ENCODE measurements at places on chromosomes 4 and X.

- no peak for DNase-seq
These were observed 16.8 kb downstream of the ARHGEF38 start for GRCh38 chr4:105569057-105569865.

GRCh38 chr4:185792384-185793115 is 19.4 kb downstream of the SORBS2 start:
- no peak for DNase-seq

DNA sequence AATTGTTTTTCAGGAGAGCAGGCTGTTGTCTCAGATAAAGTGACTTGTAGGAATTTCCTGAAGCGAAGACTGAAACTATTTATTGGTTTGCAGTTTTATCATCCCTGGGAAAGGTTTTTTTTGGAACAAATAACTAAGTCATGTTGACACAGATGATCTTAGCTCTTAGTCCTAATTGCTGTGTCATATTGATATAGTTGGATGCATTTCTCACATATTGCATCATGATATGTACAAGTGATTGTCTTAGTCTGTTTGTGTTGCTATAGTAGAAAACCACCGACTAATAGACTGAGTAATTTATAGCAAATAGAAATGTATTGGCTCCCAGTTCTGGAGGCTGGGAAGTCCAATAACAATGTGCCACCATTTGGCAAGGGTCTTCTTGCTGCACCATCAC is 397.5 kb upstream of the PPP1R2C start:
- no peak for DNase-seq

DNA sequence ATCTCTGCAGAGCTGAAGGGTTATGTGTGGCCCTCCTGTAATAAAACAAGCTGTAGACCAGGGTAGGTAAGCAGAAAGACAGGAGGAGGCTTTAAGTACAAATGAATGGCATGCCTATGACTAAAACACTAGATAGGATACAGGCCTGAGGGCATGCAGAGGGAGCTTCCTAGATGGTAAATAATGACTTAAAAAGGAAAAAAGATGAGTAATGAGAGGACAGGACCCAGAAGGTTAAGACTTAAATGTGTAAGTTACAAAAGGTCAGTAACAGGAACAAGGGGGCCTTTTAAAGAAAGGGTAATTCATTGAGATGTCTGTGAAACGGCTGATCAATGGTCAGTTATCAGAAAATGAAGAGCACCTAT is 194.8 kb downstream of the SOWAHB start:
- no peak for DNase-seq

DNA sequence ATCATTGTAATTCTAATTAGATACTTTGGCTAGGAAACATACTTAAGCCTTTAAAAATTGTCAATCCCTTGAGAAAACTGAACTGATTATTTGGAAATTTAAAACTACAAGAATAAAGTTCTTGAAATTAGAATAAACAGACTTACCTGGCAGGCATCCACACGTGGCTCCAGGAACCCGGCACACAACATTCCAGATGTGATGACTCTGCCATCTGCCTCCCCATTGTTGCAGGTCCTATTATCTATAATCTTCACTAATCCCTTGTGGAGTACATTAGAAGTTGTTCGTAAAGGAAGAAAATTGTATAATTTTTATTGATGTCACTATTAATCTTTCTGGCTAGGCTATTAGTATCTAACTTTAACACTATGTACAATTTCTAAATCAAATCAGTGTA is 16.2 kb upstream of the GNRHR start:
- no peak for DNase-seq

DNA sequence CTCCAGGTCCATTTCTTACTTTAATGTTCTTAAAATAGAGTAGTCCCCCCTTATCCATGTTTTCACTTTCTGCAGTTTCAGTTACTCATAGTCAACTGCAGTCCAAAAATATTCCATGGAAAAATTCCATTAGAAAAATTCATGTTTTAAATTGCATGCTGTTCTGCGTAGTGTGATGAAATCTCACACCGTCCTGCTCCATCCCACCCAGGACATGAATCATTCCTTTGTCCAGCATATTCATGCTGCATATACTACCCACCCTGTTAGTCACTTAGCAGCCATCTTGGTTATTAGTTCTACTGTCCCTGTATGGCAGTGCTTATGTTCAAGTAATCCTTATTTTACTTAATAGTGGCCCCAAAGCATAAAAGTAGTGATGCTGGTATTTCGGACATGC is 5.4 kb upstream of the PDLIM5 start:
- DNase-seq: no peak

DNA sequence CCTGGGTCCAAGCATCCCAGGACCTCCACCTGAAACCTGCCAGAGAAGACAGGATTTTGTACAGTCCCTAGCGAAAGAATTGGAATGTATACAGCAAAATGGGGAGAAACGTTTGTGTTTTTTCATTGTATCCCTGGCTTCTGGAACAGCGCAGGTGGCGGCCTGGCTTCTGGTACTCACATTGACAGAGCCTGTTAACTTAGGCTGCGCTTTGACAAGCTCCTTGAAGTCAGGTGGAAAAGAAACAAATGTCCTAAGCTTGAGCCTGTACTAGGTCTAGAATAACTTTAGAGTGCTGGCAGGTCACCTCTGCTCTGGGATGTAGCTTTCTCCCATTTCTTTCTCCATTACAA is 343.7 kb upstream of the KLF3 start:
- DNase-seq: no peak

GRCh38 chrX:11439846-11440245 is 146.6 kb downstream of the AMELX start:
- DNase-seq: no peak

GRCh38 chr4:121237069-121237399 is 72.9 kb upstream of the TNIP3 start:
- DNase-seq: no peak

DNA sequence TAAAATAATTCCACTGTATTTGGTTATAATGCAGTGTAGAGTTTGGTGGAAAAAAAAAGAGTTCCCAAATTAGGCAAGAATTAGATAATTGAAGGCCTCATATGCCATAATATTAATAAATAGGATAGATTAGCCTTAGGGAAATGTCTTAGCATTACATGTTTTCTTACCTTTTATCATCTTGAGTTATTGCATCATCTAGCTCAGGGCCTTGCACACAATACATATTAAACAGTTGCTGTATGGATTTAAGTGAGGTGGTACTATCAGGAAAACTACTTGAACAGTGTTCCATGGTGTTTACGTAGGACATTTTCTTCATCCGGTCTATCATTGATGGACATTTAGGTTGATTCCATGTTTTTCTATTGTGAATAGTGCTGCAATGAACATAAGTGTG is 419.4 kb downstream of the EPHA5 start:
- DNase-seq: no peak

- DNase-seq: no peak
These were observed 112.1 kb downstream of the FAM53A start for GRCh38 chr4:1572010-1572385.

GRCh38 chr4:174910271-174910670 is 7.9 kb upstream of the ADAM29 start:
- DNase-seq: no peak

DNA sequence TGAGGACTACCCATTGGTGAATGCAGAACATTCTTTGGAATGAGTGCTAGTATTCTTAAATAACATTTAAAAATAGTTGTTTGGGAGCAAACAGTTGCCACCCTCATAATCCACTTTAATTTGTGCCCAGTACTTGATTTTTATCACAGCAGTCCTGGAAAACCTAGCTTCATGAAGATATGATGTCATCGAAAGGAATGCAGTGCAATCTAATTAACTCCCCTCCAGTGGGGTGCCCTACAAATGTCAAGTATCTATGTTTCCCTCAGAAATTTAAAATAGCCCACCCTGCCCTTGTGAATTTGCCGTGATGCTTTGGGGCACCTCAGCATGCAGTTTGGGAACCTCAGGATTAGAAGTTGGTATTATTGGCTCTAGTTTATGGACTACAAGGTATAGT is 5.4 kb downstream of the RAB9A start:
- no peak for DNase-seq

DNA sequence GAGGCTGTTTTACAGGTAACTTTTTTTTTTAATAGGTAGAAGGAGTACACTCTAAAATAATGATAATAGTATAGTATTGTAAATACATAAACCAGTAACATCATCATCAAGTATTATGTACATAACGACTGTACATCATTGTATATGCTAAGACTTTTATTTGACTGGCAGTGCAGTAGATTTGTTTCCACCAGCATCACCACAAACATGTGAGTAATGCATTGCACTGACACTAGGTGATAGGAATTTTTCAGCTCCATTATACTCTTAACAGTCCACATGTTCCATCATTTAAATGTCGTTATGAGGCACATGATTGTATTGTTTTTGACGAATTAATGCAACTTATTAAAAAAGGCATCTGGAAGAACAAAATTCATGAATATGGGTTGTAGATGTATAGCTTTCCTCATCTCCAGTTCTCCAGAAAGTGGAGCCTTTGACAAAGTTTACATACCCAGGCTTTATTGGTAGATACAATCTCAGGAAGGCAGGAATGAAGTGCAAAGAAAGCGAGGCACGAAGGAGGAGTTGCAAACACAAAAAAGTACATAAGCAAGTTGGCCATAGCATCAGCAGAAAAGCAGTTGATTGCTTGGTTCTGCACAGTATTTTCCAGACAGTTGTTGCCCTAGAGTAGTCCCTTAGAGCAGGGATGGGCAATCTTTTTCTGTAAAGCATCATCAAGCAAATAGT is 336.9 kb upstream of the NR3C2 start:
- DNase-seq: no peak

- no peak for DNase-seq
These were observed 14.7 kb downstream of the APEX2 start for GRCh38 chrX:55014897-55015299.

DNA sequence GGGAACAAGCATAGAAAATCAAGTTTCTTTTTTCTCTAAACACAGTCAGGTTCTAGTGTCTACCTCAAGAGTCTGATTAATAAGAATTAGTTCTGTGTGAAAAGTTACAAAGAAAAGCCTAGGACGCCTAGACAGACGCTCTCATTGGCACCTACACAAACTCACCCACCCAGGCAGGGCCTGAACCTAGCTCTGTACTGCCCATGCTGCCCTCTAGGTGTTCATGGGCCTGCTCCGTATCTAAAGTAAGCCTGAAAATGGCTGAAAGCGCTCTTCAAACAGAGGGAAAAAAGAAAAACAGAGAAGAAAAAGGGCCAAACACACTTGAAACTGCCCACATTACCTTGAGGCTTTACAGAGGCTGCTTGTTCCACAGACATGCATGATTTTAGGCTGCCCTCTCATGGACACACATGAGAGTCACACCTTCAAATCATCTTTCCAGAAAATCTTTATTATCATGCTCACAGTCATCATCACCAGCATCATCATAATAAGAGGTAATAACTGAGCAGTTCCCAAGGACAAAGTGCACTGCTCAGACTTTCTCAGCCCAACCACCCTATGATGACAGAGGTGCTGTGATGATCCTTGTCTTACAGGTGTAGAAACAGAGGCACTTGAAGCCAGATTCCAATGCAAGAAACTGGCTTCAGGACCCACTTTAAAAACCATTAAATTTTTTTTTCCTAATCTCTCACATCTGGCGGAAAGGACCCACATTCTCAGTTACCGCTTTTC is 49.6 kb downstream of the MAP7D2 start:
- no peak for DNase-seq

GRCh38 chr4:125084608-125085007 is 230.1 kb upstream of the FAT4 start:
- DNase-seq: no peak

DNA sequence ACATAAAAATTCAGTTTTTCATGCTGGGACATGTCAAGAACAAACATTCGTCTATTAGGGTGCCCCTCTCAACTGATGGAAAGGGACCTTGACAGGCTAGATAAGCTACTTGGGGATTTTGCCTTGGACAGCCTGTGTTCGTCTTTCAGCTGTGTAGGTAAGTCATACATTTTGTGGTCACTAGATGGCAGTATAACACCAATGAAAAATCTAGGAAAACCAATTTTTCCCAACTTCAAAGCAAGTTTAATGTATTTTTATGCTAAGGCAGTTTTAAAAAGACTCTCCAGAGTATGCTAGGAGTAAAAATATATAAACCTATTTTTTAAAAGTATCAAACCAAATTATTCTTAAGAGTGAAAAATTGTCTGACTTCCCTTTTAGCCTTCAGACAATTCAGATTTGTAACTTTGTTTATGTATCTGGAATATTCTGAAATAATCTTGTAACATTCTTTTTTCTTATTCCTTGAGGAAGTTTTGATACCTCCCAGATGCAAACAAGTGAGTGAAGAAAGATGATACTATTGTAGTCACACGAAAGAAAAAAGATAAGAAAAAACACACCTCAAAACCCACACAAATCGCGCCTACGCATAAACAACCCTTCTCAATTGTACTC is 158.3 kb downstream of the CPE start:
- no peak for DNase-seq

- no peak for DNase-seq
These were observed 366.5 kb upstream of the LCORL start for GRCh38 chr4:18388039-18388438.
